ENCODE measurements at places on chromosomes 7 and 10. TPM values are rescaled to one million over a fixed set of nuclear protein-coding genes. Genes with fewer than 3 reads are reported as not detected.
A peak's percentile ranks its signal among the peaks of the same experiment; 100 is the strongest.

- DNase-seq = no peak
Observed at GRCh38 chr7:76327610-76328009, 25.1 kb downstream of the HSPB1 start.

DNA sequence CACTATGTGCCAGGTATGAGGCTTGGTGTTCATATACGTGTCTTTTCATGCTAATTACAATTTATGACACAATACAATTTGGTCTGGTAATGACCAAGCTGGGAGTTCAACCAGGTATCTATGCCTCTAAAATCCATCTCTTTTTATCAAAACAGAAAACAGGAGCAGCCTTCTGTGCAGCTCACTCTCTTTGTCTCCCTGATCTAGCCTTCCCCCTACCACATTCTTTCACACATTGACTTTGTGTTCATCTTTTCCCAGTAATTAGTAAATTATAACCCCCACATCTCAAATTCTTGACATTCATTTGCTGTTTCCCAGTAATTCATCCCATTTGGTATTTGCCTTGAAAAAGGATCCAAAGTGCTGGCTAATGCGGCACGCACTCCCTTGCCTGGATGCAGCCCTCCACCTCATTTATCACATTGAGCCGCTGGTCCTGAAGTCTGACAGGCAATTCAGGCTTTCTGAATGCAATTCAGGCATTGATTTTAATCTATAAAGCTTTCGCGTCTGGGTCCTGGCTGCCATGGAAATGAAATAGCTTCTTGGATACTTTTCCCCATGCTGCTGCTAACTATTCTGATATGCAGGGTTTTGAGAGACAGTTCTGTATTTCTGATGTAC is 112.5 kb upstream of the ANKRD1 start:
- no peak for DNase-seq

The GATAD1 gene
- total RNA-seq = 23.1 TPM

The DNAJC12 gene
- 2.1 TPM for total RNA-seq

DNA sequence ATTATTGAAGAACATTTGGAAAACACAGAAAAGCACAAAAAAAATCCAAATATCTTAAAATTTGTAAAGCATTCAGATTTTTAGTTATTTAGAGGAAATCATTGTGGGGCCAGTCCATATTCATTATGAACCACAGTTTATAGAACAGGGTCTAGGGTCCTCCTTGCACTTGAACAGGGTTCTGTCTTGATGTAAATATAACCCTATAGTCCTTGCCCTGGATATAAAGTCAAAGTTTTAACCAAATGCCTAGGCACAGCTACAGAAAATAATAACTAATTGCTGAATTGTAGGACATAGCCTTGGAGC is 25.6 kb downstream of the CASP7 start:
- no peak for DNase-seq

DNA sequence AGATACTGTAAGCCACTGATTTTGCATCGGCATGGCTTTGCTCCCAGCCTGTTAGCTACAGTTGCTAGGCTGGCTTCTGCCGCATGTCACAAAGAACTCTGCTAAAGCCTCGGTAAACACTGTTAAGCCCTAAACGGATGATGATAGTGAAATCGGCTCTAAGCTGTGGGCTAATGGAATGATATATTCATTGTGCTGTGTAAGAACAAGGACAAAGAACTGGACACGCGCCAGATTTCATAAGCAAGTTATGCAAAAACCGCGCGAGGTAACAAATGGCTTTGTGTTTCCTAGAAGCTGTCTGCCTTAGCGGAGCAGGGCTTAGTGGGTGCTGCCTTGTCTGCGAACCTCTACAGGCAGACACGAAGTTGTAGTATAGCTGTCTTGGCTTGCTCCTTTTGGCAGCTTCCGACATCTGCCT is 331.3 kb upstream of the COBL start:
- DNase-seq = peak; percentile 76

- DNase-seq = peak; percentile 33
Observed at GRCh38 chr10:55183993-55184392, 383.0 kb upstream of the PCDH15 start.

DNA sequence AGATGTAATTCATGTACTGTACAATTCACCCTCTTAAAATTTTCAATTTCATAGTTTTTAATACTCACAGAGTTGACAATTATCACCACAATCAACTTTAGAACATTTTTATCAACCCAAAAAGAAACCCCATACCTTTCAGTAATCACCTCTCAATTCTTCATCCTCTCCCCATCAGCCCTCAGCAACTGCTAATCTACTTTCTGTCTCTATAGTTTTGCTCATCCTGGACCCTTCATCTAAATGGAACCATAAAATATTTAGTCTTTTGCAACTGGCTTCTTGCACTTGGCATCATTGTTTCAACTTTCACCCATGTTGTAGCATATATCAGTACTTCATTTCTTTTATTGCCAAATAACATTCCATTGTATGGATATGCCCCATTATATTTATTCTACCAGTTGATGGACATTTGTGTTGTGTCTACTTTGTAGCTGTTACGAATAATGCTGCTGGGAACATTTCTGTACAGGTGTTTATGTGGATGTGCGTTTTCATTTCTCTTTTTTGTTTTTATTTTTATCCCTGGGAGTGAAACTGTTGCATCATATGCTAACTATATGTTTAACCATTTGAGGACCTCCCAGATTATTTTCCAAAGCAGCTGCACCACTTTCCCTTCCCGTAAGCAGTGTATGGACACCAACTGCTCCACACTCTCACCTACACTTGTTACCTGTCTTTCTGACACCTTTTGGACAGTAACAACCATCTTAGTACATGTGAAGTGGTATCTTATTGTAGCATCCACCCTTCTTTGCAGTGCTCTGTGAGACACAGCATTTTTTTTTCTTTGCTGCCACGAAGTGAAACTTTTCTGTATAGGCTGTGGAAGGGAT is 65.4 kb upstream of the APBB1IP start:
- no peak for DNase-seq

- DNase-seq = no peak
Observed at GRCh38 chr7:23247603-23248335, 1.2 kb downstream of the GPNMB start.

DNA sequence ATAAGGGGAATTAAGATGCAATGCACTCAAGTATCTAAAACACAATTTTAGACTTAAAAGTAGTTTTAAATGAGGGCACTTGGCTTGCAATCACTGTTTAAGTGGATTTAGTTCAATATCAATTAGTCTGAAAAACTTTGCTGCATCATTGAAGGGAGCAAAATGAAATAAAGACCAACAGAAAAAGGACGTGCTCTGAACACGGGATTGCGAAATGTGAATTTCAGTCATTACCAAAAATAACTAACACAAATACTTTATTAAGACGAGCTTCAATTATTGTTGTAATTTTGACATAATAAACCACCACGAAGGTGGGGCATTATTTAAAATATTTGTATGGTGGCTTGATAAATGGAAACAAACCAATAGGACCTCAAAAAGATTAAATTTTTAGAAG is 361.8 kb upstream of the GALNT17 start:
- no peak for DNase-seq

GRCh38 chr10:132065491-132066105 is at the start of gene JAKMIP3:
TSS of gene JAKMIP3 (plus strand) at chr10:132065946. CDS start at chr10:132104809, 38,863 bp downstream.
- DNase-seq = peak; percentile 88

The FOXI2 gene
- not detected for total RNA-seq

DNA sequence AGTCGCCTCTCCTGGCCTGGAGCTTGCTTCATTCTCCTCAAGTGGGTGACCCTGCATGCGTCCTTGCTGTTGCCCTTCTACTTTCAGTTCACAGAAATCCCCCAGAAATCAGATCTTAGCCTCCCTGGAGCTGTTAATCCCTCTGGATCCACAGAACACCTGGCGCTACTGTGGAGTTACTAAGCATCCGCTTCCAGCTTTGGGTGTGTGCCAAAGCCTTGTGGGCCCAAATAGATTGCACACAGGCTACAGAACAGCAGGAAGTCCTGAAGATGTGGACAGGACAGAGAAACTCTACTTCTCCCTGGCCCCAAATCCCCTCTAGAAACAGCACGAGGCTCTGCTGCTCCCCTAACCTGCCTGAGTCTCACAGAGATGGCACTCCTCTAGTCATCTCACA is 36.6 kb upstream of the PDLIM1 start:
- DNase-seq = peak; percentile 35

The MALRD1 gene
- 0.24 TPM for total RNA-seq

DNA sequence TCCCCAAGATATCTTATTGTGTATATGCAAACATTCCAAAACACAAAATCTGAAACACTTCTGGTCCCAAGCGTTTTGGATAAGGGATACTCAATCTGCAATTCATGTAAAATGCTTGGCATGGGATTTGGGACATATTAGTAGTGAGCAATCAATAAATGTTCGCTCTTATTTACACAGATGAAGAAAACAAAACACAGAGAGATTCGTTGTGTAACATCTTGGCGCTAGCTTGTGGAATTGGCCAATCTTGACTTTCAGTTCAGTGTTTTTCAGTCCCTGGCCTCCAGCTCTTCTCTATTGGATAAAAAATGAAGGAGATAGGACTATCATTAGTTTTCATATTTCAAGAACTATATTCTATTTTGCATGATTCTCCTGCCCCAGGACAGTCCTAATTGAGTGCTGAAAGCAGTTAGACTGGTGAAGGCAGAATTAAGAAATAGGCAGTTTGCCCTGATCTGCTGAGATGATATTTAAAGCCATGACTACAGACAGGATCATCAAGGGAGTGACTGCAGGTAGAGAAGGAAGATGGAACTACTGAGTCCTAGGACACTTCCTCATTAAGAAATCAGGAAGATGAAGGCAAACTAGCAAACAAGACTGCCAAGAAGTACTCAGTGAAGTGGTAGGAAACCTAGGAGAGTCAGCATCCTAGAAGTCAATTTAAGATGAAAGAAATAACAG is 1.8 kb downstream of the PNLIPRP3 start:
- DNase-seq = no peak

The UCMA gene
- total RNA-seq = not detected

The SPDYE18 gene
- total RNA-seq = not detected

The RARRES2 gene
- 19.4 TPM for total RNA-seq

- peak; percentile 70 for DNase-seq
Observed at GRCh38 chr10:33612551-33612950, 278.1 kb upstream of the NRP1 start.
